ENCODE measurements at places on chromosomes 12 and 14.

DNA sequence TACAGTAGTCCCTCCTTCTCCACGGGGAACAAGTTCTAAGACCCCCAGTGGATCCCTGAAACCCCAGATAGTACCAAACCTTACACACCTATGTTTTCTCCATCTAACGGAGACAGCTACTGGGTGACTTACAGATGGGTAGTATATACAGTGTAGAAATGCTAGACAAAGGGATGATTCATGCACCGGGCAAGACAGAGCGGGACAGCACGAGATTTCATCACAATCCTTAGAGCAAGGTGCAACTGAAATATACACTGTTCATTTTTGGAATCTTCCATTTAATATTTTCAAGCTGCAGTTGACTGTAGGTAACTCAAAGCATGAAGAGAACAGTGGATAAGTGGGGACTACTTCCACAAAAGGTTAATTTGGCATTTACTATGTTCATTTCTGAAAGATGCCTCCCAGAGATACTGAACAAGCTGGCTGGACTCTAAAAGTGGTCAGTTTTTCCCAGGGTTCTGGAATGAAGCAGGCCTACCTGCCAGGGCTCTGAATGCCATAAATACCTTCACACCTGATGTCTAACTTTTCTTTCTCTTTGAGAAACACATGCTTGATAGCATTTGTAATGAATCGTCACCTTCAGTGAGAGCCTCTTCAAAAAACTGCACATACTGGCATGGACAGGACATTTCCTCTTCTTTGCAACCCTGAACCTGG, 127.7 kb upstream of the FOXN3 start:
- no peak for DNase-seq

GRCh38 chr14:90760591-90761316, 55.5 kb downstream of the TTC7B start:
- no peak for DNase-seq

DNA sequence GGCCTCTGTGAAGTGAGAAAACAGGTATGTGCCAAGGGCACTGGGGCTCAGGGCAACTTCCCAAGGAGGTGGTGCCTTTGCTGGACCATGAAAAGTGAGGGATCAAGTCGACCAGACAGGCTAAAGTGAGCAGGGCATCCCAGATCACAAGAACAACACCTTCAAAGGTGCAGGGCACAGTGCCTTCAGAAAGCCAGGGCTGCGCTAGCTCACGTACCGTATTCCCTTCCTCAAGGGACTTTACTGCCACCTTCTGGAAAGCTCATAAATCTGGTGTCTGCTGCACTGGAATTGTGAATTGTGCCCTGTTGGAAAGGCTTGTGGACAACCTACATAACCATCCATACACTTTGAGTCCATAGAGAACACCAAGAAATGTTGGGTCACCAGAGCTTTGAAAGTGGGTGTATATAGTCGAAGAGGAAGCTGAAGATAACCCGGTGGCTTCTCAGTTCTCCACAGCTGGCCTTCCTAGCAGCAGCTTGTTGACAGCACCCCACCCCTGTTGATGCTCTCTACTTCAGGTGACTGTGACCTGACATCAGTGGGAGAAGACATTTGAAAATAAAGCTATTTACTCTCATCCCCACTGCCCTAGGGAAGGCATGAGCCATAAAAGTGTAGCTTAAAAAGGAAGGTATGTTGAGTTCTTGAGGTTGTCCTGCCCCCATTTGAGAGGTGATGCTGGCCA, 24.5 kb downstream of the FIGNL2 start:
- no peak for DNase-seq

- no peak for DNase-seq
These were observed 96.2 kb downstream of the MON2 start for GRCh38 chr12:62562846-62563245.

GRCh38 chr12:6829536-6830220, 1.5 kb downstream of the P3H3 start:
- DNase-seq: no peak

GRCh38 chr14:69845050-69845581, 34.1 kb upstream of the SMOC1 start:
- DNase-seq: no peak

- no peak for DNase-seq
These were observed 630.9 kb upstream of the ATXN7L3B start for GRCh38 chr12:73906757-73907156.
